GM12878 (cell line): ENCODE measurements at places on chromosomes 4 and X.

GRCh38 chrX:12910423-12911121, 4.2 kb downstream of the TLR8 start:
- no peak for DNase-seq

- no peak for DNase-seq
These were observed 6.8 kb upstream of the BCOR start for GRCh38 chrX:40104630-40104984.

GRCh38 chr4:175394208-175394607, 417.9 kb downstream of the GPM6A start:
- no peak for DNase-seq

GRCh38 chrX:120450163-120450562, 18.9 kb downstream of the LAMP2 start:
- no peak for DNase-seq

DNA sequence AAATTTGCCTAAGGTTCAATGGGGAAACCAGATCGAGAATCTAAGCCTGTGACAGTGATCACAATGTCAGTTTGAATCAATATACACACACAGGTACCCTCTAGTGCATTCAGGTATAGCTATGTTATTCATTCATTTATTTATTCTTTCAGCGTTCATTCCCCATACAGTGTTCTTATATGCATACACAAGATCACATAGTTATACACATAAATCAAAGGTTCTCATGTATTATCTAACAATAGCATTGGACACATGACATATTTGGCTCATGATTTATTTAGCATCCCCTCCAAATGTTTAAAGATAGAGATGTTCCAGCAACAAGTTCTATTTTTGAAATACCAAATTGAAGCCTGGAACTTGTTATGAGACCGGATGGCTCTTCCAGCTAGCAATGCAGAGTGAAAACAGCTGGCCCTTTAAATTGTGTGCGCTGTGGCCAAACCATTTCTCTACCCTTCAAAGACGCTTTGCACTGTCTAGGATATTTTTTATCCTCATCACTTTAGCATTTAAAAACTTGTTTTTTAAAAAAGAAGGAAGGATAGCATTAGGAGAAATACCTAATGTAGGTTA, 131.0 kb downstream of the ATXN3L start:
- no peak for DNase-seq

GRCh38 chrX:39675619-39676018, 422.1 kb downstream of the BCOR start:
- no peak for DNase-seq

DNA sequence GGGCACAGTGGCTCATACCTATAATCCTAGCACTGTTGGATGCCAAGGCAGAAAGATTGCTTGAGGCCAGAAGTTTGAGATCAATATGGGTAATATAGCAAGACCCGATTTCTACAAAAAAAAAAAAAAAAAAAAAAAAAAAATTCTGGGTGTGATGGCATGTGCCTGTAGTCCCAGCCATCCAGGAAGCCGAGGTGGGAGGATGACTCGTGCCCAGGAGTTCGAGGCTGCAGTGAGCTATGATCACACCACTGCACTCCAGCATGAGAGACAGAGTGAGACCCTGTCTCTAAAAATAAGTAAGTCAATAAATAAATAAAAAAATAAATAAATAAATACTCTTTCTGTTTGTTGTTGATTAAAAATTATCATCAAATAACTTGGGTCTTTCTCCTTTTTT, 62.4 kb upstream of the BMPR1B start:
- DNase-seq: no peak

- no peak for DNase-seq
These were observed 5.8 kb downstream of the AFAP1 start for GRCh38 chr4:7933651-7934510.
